ENCODE measurements at places on chromosomes 2 and 18. TPM values are rescaled to one million over a fixed set of nuclear protein-coding genes. Genes with fewer than 3 reads are reported as not detected.

ACMSD gene
- not detected for total RNA-seq

AOX1 gene
- total RNA-seq: 76.8 TPM

TIA1 gene
- 24.6 TPM for total RNA-seq

RAD51AP2 gene
- total RNA-seq: not detected

TCF23 gene
- total RNA-seq: under 0.01 TPM

LAMA3 gene
- total RNA-seq: 1.8 TPM

PIEZO2 gene
- total RNA-seq: 25.8 TPM

C2orf81 gene
- total RNA-seq: 0.49 TPM

PTCD3 gene
- 41.1 TPM for total RNA-seq

ZNF521 gene
- total RNA-seq: 1.8 TPM

RAB31 gene
- 40.4 TPM for total RNA-seq

IL18R1 gene
- total RNA-seq: 4.5 TPM

NR4A2 gene
- total RNA-seq: 3.1 TPM

GREB1 gene
- total RNA-seq: 0.18 TPM

IL1R1 gene
- 301 TPM for total RNA-seq

FOXD4L1 gene
- not detected for total RNA-seq

MAPRE3 gene
- total RNA-seq: 6.0 TPM

GPR35 gene
- total RNA-seq: not detected

EN1 gene
- total RNA-seq: not detected

YPEL5 gene
- 58.8 TPM for total RNA-seq

LBH gene
- 29.1 TPM for total RNA-seq

UGT1A5 gene
- not detected for total RNA-seq

MOGAT1 gene
- not detected for total RNA-seq

UGT1A8 gene
- total RNA-seq: not detected

RAB6C gene
- total RNA-seq: not detected

CABLES1 gene
- 8.7 TPM for total RNA-seq

RIT2 gene
- not detected for total RNA-seq

AKAIN1 gene
- total RNA-seq: not detected

IL36RN gene
- not detected for total RNA-seq

RFX8 gene
- total RNA-seq: 1.8 TPM

GAL3ST2 gene
- total RNA-seq: not detected

CFAP65 gene
- not detected for total RNA-seq

ZNG1B gene
- total RNA-seq: 24.9 TPM

AMER3 gene
- not detected for total RNA-seq

All from cardiac atrium fibroblast (primary cell).